ENCODE measurements at places on chromosomes 2 and 18.

- no peak for DNase-seq
These were observed 305.4 kb upstream of the RAB6C start for GRCh38 chr2:129673847-129674711.

GRCh38 chr18:28045880-28046279 is 131.1 kb downstream of the CDH2 start:
- no peak for DNase-seq

GRCh38 chr2:215479121-215479520 is 43.3 kb upstream of the FN1 start:
- no peak for DNase-seq

- no peak for DNase-seq
These were observed 11.5 kb upstream of the FEZ2 start for GRCh38 chr2:36609507-36609906.

- no peak for DNase-seq
These were observed 6.8 kb downstream of the MAT2A start for GRCh38 chr2:85545780-85546240.

DNA sequence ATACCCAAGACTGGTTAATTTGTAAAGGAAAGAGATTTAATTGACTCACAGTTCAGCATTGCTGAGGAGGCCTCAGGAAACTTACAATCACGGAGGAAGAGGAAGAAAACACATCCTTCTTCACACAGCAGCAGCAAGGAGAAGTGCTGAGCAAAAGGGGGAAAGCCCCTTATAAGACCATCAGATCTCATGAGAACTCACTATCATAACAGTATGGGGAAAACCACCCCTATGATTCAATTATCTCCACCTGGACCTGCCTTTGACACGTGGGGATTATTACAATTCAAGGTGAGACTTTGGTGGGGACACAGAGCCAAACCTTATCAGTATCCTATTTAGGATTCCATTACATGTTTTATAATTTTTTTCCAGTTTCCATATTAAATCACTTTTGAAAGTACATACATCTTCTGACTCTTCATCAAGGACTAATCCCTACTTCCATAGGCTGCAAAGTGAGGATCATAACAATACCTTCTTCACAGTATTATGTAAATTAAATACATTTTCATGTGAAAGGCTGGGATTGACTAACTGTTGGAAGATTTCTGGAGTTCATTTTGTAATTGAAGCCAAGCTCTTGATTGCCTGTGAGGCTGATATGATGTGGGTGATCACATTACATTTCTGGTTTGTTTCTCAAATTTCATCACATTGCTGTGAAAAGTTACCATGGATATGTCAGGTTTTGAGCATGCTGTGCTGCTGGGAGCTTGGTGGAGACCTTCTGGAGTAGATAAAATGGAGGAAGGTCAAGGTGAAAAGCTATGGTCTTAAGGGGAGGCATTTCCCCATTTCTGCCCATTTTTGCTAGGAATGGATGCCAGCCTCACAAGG is 31.7 kb upstream of the CERS6 start:
- DNase-seq = no peak

GRCh38 chr2:8572712-8573233 is 109.1 kb upstream of the ID2 start:
- DNase-seq = no peak

DNA sequence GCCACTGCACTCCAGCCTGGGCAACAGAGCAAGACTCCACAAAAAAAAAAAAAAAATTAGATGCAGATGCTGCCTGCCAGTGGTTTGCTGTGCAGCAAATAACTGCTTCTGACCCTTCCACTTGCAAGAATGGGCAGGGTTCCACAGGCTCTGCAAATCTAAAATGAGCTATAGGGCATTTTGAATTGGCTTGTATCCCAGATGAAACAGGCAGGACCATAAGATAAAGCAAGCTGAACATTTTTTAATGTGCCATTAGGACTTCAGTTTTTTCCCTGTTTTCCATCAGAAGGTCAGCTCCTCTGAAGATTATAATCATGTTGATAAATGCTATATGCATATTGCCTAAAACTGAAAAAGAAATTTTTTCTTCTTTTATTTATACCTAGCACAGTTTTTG is 15.7 kb upstream of the FZD7 start:
- no peak for DNase-seq

DNA sequence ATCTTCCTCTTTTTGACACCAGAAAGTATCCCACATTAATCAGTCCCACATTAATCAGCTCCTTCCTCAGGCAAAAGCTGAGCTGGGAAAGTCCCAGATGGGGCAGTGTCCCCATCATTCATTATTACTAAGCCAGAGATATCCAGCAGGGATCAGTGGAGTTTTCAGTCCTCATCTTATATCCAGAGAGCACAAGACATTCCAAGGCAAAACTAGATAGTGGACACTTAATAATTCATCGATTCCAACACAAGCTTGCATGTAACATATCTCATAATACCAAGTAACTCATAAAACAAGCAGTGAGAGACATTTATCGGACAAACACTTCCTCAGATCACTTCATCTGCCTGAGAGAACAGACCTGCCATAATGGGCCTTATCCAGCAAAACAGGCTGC is 53.1 kb downstream of the MCFD2 start:
- DNase-seq = no peak

GRCh38 chr2:20509770-20510490 is 63.1 kb downstream of the RHOB start:
- DNase-seq = no peak

DNA sequence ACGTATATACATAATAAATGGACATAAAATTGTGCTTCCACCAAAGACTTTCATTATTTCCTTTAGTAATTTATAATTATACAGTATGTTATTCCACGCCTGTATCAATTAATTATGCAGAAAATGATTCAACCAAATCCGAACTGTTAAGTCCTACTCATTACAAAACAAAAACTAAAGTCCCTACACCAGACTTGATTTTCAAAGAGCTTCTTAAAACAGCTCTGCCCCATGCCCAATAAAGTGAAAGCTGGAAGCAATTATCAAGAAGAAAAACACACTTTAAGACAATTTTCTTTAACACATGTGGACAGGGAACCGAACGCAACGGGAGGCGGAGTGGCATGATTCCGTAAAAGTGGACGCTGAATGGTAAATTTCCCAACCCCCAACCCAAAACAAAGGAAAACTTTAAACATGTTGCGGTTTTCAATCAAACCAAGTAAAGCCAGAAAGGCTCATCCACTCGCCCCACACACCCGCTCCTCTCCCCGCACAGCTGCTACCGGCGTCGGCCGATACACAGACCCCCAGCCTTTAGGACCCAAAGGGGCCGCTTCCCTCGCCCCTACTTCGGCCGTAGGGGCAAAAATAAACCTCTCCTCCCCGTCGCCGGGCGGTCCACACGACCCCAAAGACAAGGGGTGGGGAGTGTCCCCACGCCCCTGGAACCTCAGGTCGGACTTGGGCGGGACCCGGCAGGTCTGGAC is 705 bp downstream of the YES1 start:
- DNase-seq = no peak

DNA sequence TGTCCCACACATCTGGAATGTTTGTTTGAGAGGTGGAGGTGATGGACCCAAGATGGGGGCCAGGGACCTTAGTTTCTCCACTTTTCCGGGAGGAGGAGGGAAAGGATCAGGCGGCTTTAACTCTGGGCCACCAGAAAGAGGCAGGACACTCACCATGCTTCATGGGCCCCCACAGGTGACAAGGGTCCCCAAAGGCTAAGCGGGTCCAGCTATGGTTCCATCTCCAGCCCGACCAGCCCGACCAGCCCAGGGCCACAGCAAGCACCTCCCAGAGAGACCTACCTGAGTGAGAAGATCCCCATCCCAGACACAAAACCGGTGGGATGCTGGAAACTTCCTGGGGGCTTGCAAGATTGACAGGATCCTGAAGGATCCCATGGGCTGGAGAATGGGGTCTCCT is 712 bp downstream of the SLC11A1 start:
- no peak for DNase-seq

DNA sequence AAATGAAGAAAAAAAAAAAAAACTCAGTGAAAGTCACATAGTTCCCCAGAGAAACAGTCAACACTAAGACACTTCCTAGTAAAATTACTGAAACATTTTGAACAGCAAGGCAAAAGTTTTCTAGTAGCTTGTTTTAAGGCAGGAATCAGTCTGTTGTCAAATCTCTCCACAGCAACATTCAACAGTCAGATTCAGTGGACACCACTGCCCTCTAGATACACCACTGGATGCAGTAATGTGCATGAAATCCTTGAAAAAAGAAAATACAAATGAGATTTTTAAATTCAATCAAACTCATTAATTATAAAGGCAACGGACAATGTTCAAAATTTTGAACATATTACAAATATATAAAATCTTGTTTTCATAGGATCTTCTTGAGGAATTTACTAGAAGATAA is 46.4 kb downstream of the GRB14 start:
- no peak for DNase-seq

- no peak for DNase-seq
These were observed 10.2 kb upstream of the ARHGAP28 start for GRCh38 chr18:6719098-6719846.

- no peak for DNase-seq
These were observed 79.3 kb downstream of the TXNL1 start for GRCh38 chr18:56559044-56559443.

DNA sequence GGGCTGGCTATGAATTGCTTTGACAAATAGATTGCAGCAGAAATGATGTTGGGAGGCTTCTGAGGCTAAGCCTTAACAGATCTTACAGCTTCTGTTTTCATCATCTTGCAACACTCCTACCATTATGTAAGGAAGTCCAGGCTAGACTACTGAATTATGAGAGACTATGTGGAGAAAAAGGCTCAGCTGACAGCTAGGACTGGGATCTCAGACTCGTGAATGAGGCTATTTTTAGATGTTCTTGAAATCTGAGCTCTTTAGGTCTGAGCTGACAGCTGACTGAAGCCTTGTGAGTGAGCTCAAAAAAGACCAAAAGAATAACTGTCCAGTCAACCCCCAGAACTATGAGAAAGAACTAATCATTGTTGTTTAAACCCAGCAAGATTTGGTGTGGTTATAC is 70.3 kb downstream of the VWC2L start:
- no peak for DNase-seq

DNA sequence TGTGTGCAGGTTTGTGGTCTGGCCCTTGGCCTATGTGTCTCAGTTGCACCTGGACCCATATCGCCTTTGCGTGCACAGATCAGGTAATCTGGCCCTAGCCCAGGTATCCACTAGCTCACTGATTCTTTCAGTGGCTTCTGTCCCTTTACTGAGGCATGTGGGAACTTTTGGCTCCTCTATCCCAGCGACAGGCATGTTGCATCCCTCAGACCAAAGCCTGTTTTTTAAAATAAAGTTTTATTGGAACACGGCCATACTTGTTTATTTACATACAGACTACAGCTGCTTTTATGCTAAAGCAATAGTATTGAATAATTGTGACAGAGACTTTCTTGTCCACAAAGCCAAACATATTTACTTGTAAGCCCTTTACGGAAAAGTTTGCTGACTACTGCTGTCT is 39.9 kb upstream of the UPP2 start:
- DNase-seq = no peak
